Fibroblast of villous mesenchyme (primary cell): ENCODE measurements at places on chromosomes 5 and 9. TPM values are rescaled to one million over a fixed set of nuclear protein-coding genes. Genes with fewer than 3 reads are reported as not detected.

DNA sequence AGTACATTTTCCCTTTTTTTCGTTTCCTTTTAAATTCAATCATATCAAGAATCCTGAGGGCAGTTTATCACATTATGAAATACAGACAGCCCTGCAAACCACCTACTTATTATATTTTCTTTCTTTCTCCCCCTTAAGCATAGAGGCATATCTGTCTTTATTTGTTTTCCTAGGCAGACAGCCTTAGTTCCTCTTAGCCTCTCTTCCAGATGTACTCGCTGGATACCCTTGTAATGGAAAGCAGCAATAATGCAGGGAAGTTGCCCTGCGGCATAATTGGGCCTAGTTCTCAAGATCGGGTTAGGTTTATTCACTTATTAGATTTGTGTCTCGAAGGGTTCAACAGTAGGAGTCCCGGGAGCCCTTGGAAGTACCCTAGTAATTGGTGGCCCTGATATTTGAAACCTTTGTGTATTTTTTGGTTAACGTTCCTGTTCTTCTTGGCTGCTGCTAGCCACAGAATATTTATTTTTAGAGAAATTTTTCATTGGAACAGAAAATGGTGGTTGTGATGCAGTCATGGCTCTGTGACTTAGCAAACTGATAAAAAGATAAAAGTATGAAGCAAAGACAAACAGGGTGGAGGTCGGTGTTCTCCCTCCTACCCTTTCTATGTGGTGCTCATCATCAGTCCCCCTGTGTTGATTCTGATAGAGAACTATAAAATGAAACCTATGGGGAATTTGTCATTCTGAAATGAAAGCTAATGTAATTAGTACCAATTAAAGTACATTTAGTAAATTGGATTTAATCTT, 6.4 kb downstream of the TLE4 start:
- DNase-seq, result no peak

- peak; percentile 92 for DNase-seq
Measured at GRCh38 chr5:147534172-147534951, 24.5 kb upstream of the DPYSL3 start.

- DNase-seq, result no peak
Measured at GRCh38 chr5:56858777-56859442, 43.6 kb downstream of the MAP3K1 start.

The DNM1 gene
- 15.5 and 36.1 TPM in 2 replicates for total RNA-seq

The SAXO1 gene
- total RNA-seq, result not detected in 2 replicates

The PIP5KL1 gene
- total RNA-seq, result 2.6 and 3.5 TPM in 2 replicates

The INIP gene
- total RNA-seq, result 12.9 and 23.3 TPM in 2 replicates
